Breast epithelium (tissue), 4 donors: ENCODE measurements at places on chromosomes 11 and 22. TPM values are rescaled to one million over a fixed set of nuclear protein-coding genes. Genes with fewer than 3 reads are reported as not detected.

CD3G gene
- 1.2 TPM for total RNA-seq

NXPE1 gene
- total RNA-seq, result 1.3 TPM

CEND1 gene
- total RNA-seq, result not detected

CCDC83 gene
- total RNA-seq, result not detected

GPR83 gene
- total RNA-seq, result 0.15 TPM

BTBD10 gene
- total RNA-seq, result 32.1 TPM

C11orf16 gene
- total RNA-seq, result not detected

LRRN4CL gene
- 13.6 TPM for total RNA-seq

DNA sequence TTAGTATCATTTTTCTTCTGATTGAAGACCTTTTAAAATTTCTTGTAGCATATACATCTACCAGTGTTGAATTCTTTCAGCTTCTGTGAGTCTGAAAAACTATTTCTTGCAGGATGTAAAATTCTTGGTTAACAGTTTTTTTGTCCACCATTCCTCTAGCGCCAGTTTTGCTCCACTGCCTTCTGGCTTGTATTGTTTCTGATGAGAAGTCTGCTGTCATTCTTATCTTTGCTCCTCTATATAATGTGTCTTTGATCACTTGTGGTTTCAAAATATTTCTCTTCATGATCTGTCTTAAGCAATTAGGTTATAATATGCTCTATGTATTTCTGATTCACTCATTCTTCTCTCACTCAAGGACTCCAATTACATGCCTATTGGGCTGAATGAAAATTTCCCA, 152.3 kb downstream of the INSC start:
- no peak for DNase-seq
- H3K36me3 ChIP-seq, result no peaks in the 10 kb centered on the region
- no peak overlapping the region for H3K4me3 ChIP-seq
- H3K27ac ChIP-seq, result no peak overlapping the region
- no peaks in the 10 kb centered on the region for H3K4me1 ChIP-seq

GRCh38 chr11:62556108-62556874, 9.7 kb upstream of the AHNAK start:
- peaks cover 51% of the 10 kb centered on the region for H3K4me1 ChIP-seq
- no peaks in the 10 kb centered on the region for H3K27me3 ChIP-seq
- H3K4me3 ChIP-seq, result peak overlapping the region; percentile 10
- peak overlapping the region; percentile 96 for H3K27ac ChIP-seq
- DNase-seq, result peak; percentile 93
- H3K36me3 ChIP-seq, result no peaks in the 10 kb centered on the region

- no peaks in the 10 kb centered on the region for H3K4me1 ChIP-seq
- H3K27ac ChIP-seq, result peak overlapping the region; percentile 61
- H3K4me3 ChIP-seq, result no peak overlapping the region
- DNase-seq, result no peak
Observed at GRCh38 chr11:6646918-6647679, 8.5 kb downstream of the DCHS1 start.

DNA sequence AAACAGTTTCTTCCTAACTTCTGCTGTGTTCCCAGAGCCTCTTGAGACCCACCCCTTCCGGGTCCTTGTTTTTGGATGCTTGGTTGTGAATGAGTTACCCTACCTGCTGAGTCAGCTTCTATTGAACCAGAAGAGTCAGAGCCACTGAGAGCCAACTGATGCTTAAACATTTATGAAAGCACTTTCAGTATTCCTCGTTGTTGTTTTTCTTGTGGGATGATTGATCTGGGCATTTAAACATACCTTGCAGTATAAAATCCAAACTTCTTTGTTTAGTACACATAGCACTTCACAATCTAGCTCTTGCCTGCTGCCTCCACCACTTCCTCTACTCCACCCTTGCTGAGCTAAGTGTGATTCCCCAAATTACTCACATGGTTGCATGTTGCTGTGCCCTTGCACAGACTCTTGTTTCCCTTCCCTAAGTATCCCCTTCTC, 5.5 kb downstream of the PRSS23 start:
- DNase-seq, result no peak
- no peaks in the 10 kb centered on the region for H3K4me1 ChIP-seq
- no peak overlapping the region for H3K4me3 ChIP-seq
- H3K27me3 ChIP-seq, result no peaks in the 10 kb centered on the region

DNA sequence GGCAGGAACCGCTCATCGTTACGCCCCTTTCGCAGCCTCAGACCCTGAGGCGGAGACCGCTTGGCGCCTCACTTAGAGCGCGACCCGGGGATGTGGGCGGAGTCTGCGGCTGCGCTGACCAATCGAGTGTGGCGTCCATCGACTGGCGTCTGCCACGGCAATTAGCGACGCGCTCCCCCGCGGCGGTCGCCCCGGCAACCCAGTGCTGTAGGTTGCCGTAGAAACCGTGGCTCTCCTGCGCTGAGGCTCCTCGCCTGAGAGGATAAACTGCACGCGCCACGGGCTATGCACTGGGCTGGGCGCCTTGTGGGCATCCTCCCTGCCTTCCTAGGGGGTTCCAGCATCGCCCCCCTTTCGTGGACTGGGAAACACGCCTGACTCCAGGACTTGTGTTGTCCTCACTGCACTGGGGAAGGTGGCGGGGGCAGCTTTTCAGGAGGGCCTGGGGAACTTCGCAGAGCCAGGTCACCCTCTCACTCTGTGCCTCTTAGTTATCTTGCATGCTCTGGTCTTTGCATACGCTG, 701 bp upstream of the P2RX6 start:
- peak overlapping the region; percentile 70 for H3K4me3 ChIP-seq
- peak overlapping the region; percentile 84 for H3K27ac ChIP-seq
- H3K36me3 ChIP-seq, result no peaks in the 10 kb centered on the region
- no peaks in the 10 kb centered on the region for H3K27me3 ChIP-seq

GRCh38 chr11:76257074-76257719, 50.9 kb upstream of the WNT11 start:
- H3K4me3 ChIP-seq, result no peak overlapping the region
- no peak overlapping the region for H3K27ac ChIP-seq
- no peak for DNase-seq
- no peaks in the 10 kb centered on the region for H3K4me1 ChIP-seq
- H3K36me3 ChIP-seq, result no peaks in the 10 kb centered on the region
- no peaks in the 10 kb centered on the region for H3K27me3 ChIP-seq

- peak; percentile 50 for DNase-seq
- no peak overlapping the region for H3K4me3 ChIP-seq
- no peaks in the 10 kb centered on the region for H3K4me1 ChIP-seq
- no peak overlapping the region for H3K27ac ChIP-seq
Observed at GRCh38 chr11:121591405-121592033, 138.8 kb upstream of the SORL1-AS1 start.

- H3K27ac ChIP-seq, result peak overlapping the region; percentile 77
- H3K4me3 ChIP-seq, result no peak overlapping the region
- H3K36me3 ChIP-seq, result no peaks in the 10 kb centered on the region
Observed at GRCh38 chr11:111632516-111633220, 30.4 kb downstream of the SIK2 start.

GRCh38 chr11:95170294-95170693, 60.7 kb downstream of the SESN3 start:
- DNase-seq, result no peak
- H3K4me3 ChIP-seq, result no peak overlapping the region
- no peaks in the 10 kb centered on the region for H3K4me1 ChIP-seq
- H3K27ac ChIP-seq, result no peak overlapping the region
- H3K36me3 ChIP-seq, result no peaks in the 10 kb centered on the region
- H3K27me3 ChIP-seq, result no peaks in the 10 kb centered on the region

GRCh38 chr11:44893308-44893822, 57.3 kb downstream of the TP53I11 start:
- H3K4me1 ChIP-seq, result no peaks in the 10 kb centered on the region
- H3K36me3 ChIP-seq, result no peaks in the 10 kb centered on the region
- no peak overlapping the region for H3K27ac ChIP-seq
- H3K4me3 ChIP-seq, result no peak overlapping the region
- DNase-seq, result no peak

GRCh38 chr11:127804747-127805400, 782.5 kb downstream of the ETS1 start:
- no peaks in the 10 kb centered on the region for H3K4me1 ChIP-seq
- H3K27ac ChIP-seq, result no peak overlapping the region
- no peaks in the 10 kb centered on the region for H3K36me3 ChIP-seq
- no peak for DNase-seq
